ENCODE measurements at places on chromosomes 13 and 19.

DNA sequence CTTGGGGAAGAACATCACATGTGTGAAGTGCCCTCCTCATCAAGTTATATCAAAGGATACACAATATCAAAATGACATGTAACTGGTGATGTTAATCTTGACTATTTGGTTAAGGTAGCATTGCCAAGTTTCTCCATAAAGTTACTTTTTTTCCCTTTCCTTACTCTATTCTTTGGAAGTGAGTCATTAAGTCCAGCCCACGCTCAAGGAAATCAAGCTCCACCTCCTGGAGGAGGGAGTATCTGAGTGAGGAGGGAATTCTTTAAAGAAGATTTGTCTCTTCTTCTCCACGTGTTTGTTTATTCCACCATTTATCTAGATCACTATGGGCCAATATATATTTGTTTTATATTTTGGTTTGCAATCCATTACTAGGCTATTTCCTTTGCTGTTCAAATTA lies 33.6 kb upstream of the FNDC3A start:
- no peak for DNase-seq

GRCh38 chr19:47447470-47448359 lies 24.0 kb downstream of the SLC8A2 start:
- DNase-seq: peak; percentile 38

DNA sequence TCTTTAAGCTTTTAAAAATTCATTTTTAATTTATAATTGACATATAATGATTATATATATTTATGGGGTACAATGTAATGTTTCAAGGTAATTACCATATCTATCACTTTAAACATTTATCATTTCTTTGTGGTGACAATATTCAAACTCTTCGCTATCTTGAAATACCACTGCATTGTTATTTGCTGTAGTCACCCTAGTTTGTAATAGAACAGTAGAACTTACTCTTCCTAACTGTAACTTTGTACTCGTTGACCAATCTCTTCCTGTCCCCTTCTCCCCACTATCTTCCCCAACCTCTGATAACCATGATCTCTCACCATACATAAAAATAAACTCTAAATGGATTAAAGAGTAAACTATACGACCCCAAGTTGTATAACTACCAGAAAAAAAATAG lies 20.4 kb downstream of the COG6 start:
- no peak for DNase-seq

- no peak for DNase-seq
These were observed 3.5 kb upstream of the CIRBP start for GRCh38 chr19:1265615-1266128.

DNA sequence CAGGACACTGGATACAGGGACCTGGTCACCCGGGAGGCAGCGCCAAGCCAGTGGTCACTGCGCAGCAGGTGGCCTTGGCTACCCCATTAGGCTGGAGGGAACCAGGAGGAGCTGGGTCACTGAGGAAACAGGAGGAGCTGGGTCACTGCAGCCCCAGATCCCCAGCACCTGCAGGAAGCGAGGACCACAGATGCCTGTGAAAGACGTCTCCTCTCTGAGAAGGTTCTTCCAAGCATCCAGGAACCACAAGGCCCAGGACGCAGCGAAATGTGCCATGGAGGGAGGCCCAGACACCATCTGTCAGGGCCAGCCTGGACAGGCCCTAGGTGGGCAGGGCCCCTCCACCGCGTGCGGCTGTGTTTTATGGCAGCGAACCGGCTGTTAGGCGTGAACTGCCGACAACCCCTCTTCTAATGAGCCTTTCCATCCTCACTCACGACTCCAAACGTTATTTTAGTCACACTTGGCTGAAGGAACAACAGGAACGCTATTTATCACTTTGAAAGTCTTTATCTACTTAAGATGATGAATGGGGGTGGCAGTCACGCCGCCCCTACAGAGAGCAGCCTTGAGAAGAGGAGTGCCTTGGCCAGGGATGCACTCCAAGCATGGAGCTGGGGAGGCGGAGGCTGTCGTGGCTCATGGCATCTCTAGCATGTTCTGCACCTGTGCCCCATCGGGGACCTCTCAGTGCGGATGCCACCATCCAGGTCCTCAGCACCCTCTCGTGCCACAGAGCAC lies 53.3 kb downstream of the CEBPG start:
- no peak for DNase-seq

DNA sequence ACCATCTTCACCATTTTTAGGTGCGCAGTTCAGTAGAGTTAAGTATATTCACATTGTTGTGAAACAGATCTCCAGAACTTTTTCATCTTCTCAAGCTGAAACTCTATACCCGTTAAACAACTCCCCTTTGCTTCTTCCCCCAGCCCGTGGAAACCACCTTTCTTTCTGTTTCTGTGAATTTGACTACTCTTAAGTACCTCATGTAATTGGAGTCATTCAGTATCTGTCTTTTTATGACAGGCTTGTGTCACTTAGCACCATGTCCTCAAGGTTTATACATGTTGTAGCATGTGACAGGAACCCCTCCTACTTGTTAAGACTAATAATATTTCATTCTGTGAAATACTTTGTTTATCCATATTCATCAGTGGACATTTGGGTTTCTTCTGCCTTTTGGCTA lies 52.8 kb downstream of the TNFRSF19 start:
- no peak for DNase-seq

DNA sequence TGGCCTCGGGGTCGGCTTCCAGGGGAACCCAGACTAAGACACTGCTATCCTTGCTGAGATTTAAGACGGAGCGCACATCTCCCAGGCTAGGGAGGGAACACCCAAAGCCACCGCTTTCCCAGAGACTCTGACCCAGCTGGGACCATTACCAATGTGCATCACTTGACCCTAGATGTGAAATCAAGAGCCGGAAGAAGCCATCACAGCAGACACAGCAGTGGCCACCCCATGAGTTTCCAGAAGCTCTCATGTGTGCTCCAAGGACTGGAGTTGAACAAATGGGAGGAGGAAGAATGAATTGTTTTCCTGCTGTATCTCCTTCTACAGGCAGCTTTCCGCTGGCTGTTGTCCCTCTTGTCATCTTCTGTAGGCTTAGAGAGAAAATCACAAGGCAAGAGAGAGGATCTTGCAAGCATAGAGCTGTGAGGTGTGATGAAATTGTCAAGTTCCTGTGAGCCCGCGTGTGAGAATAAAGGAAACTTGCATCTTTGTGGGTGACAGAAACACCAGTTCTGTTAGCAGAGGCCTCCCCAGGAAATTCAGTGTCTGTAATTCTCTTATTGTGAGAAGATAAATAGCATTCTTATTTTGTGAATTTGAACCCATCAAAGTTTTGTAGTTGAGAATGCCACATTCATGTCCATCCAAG lies 711.8 kb downstream of the UQCRFS1 start:
- no peak for DNase-seq

DNA sequence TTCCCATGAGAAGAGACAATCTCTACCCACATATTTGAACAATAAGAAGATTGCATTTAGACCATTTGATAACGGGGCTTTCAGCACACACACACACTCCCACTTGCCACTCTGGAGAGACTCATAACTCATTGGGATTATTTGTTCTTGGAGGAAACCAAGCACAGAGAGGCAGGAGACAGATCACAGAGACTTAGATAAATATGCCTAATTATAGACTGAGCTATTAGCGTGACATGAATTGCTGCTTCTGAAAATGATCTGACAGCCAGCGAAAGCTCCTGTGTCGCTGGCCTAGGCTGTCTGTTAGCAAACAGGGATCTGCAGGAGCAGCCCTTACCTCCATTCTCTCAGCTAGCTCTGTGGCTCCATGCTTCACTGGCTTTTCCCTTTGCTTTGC lies 111.4 kb downstream of the CCNA1 start:
- no peak for DNase-seq

DNA sequence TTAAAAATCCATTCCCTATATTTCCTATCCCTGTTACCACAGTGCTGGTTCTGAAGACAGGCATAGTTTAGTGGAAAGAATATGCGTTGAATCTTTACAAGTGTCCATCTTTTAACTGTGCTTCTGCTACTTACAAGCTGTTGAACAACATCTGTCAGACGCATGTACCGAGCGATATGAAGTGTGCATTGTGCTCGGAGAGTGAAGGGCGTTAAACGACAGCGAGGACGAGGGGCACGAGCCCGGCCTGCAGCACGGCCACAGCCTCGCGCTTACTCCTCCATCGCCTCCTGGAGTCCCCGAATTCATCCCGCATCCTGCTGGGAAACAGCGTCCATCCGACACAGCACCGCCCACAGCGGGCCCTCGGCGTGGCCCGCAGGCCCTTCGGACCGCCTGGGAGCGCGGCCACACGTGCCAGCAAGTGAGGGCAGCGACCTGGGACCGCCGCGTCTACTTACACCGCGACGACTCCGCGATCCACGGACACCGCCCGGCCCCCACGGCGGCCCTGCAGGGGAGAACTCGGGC lies 514 bp downstream of the PCID2 start:
- DNase-seq: no peak

DNA sequence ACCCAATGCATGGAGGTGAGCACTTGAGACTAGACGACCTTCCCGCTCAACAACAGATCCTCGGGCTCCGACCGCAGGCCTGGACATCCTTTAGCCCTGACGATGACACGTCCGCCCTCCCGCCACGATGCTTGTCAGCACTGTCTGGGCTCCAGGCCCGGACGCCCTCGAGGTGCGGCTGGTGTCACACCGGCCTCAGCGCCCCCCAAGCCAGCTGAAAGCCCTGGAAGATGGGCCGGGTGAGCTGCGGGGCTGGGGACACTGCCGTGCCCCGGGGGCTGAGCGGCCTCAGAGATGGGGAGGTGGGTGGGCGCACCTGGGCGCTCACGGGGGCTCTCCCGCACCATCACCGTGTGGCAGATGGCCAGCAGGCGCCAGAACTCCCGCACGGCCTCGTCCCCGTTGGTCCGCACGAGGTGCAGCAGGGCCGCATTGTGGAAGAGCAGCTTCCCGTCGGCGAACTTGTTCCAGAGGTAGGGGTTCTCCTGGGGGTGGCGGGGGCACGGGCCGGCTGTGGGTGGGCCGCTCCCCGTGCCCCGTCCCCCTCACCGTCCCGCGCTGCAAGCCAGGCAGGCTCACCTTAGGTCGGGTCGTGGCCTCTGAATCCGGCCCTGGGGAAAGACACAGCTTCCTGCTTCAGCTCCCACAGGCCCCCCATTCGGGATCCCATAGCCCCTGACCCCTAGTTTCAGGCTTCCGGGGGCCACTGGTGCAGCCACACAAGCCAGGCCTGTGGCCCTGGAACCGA lies 15.5 kb downstream of the ATP8B3 start:
- DNase-seq: no peak

GRCh38 chr13:52361225-52361624 lies 44.7 kb downstream of the THSD1 start:
- DNase-seq: no peak
